Lung microvascular endothelial cell (primary cell): ENCODE measurements at places on chromosomes 4 and X. TPM values are rescaled to one million over a fixed set of nuclear protein-coding genes. Genes with fewer than 3 reads are reported as not detected.

The OTC gene
- 0.22 and 1.2 TPM in 2 replicates for total RNA-seq

The SLIT2 gene
- total RNA-seq = 0.40 and 0.44 TPM in 2 replicates

The HDAC8 gene
- total RNA-seq = 21.6 and 25.6 TPM in 2 replicates

The SLC49A3 gene
- 4.1 and 7.7 TPM in 2 replicates for total RNA-seq

The PLK4 gene
- 3.6 and 7.8 TPM in 2 replicates for total RNA-seq

The PRKX gene
- total RNA-seq = 17.9 and 22.8 TPM in 2 replicates

- DNase-seq = peak; percentile 80
Observed at GRCh38 chr4:140052050-140052449, 101.9 kb downstream of the MAML3 start.

DNA sequence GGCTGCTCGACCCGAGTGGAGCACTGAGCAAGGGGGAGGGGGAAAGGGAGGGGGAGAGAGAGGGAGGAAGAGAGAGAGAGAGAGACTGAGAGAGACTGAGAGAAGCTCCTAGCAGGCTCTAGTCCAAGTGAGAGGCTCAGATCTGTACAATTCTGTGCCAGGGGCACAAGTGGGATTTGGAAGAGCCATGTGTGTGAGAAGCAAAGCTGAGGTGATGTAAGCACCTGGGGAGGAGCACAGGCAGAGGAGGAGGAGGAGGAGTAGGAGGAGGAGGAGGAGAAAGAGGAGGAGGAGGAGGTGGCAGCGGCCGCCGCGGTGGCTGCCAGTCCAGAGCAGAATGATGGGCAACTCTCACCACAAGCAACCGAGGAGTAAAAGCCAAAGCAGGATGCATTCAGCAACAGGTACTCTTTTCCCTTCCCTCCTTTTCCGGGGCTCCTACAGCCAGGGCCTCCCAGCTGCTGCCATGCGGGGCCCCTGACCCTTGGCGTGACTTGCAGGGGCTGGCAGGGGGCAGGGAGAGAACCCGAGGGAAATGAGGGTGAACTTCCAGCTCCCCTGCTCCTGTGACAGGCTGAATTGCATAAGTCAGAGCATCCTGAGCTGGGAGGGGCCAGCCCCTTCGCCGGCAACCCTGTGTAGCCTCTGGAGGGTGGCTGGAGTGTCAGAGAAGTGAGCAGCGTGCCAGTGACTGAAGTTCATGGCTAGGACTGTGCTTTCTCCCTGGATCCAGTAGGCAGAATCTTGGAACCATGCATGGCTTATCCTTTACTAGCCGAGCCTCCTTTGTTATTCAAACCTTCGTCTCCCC lies 62.2 kb downstream of the RTL5 start:
- DNase-seq = no peak

DNA sequence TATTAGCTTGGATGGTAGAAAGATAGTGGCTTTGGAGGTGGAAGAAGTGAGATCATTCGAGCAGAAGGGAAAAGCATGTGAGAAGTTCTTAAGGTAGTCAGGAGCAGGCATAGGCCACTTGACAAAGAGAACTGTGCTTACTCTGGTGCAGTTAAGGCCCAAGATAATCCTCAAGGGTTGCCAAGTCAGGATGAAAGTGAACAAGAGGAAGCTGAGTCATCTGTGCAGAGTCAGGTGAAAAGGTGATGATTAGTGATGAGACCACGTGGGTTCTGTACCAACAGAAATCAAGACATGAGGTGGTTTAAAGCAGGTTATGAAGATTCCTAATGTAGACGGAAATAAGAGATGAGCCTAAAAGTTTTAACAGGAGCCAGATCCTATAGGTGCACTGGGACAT lies 369.8 kb downstream of the DTHD1 start:
- DNase-seq = no peak

GRCh38 chr4:15004739-15005301 lies 2.5 kb downstream of the CPEB2 start:
- DNase-seq = peak; percentile 55

DNA sequence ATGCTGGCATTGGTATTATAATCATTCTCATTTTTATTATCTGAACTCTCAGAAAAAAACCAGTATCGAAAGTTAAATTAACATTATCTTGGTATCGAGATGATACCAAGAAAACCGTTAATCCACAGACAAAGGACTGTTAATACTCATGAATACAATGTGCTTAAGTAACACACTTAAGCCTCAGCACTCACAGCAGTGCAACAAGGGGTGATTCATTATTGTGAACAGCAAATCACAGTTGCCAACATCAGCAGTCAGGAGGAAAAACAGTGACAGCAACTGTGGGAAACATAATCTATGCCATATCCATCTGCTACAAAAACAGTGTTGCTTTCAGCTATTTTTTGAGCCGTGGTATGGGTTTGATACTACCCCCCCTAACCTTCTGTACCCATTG lies 210.9 kb upstream of the ATOH1 start:
- DNase-seq = no peak

DNA sequence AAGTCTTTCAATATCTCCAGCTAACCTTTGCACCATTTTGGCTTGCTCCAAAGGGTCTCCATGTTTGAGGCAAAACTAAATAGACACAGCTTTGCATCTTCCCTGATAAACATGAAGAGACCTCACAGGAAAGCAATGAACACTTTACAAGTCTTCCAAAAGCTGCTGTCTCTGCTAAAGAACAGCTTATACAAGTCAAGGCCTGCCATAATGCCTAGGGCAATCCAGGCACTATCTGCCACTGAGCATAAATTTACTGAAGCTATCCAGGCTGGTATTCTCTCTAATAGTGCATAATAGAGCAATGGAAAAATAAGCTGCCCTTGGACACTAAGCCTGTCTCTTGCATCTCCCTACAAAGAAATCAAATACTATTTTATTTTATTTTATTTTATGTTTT lies 60.1 kb upstream of the S100G start:
- no peak for DNase-seq

DNA sequence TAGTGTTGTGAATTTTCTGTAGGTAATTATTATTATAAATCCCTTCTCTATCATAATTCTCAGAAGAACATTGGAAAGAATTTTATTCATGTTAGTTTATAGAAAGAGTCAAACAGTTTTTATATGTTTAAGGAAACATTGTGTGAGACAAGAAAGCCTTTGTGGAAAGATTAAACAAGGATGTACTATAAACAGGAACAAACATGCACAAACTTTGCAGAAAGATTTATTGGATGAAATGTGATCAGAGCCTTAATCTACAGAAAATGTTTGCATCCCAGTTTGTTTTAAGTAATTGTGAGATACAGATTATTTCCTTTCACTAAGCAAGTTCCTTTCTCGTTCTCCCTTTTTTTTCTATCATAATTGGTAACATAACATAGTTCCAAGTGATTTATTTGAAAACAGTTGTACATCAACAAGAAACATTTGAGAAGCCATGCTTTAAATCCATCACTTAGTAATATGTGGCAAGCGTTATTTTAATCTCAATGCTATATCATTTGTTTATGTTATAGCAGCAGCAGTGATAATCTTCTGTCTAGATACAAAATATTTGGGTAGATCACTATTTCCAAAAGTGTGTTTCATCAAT lies 129.4 kb downstream of the SLC4A4 start:
- no peak for DNase-seq

DNA sequence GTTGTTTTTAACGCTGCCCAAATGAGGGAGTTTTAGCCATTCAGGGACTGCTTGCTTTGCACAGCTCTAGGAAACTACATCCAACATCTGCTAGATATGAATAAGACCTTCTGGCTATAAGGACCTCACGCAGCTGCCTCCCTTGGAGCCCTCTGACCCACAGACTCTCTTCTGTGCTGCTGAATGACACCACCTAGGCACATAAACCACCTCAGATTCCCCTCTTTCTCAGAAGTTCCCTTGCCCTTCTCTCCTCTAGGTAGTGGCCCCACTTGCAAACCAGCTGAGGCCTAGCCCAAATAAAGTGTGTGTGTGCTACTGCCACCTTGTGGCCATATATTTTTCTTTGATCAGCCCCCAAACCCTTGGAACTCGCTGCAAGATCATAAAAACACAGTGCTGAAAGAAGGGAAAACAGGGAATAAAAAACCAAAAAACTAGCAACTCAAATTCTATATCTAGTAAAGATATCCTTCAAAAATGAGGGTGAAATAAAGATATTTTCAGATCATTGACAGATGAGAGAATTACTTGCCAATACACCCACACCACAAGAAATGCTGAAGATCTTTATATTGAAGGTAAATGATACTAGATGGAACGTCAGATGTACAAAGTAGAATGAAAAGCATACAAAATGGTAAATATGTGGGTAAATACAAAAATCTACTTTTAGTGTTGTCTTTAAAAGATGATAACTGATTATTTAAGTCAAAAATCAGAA lies 265.9 kb downstream of the ADAMTS3 start:
- peak; percentile 52 for DNase-seq

- DNase-seq = no peak
Observed at GRCh38 chrX:136784231-136784630, 3.5 kb upstream of the ARHGEF6 start.

DNA sequence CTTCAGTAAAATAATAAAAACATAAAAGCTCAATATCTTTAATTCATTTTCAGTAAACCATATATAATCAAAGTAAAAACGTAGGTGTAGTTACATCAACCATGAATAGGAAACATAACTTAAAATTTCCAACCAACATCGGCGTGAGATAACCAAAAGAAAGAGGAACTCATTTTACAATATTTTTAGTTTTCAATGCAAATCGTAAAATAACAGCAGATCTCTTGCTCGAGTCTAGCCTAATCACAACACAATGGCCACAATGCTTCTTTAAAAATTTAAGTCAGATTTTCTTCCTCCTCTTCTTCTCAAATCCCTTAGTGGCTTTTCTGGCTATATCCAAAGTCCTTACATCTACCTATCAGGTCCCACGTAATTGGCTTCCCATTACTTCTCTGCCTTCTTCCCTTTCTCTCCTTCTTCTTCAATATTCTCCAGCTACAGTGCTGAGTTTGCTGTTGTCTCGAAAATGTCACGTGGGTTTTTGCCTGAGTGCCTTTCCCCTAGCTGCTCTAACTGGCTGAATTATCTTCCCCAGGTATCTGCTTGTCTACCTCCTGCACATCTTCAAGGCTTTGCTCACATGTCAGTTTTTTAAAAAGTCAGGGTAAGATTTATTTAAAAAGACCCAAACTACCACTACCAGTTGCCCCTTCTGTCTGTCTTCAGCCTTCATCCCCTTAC lies 90.9 kb upstream of the BANK1 start:
- DNase-seq = no peak

- peak; percentile 77 for DNase-seq
Observed at GRCh38 chr4:113882668-113883067, 96.8 kb downstream of the ARSJ start.

GRCh38 chr4:46979726-46980125 lies 13.7 kb downstream of the GABRA4 start:
- DNase-seq = no peak

GRCh38 chrX:15157624-15158023 lies 112.3 kb downstream of the ASB9 start:
- no peak for DNase-seq

- DNase-seq = no peak
Observed at GRCh38 chr4:73181231-73181630, 77.4 kb downstream of the ANKRD17 start.

DNA sequence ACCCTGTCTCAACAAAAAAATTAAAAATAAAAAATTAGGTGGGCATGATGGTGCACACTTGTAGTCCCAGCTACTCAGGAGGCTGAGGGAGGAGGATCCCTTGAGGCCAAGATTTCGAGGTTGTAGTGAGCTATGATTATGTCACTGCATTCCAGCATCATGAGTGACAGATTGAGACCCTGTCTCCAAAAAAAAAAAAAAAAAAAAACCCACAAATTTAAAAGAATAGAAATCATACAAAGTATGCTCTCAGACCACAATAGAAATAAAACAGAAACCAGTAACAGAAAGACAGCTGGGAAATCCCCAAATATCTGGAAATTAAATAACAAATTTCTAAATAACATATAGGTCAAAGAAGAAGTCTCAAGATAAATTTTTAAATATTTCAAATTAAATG lies 81.0 kb upstream of the HUWE1 start:
- DNase-seq = no peak

- DNase-seq = no peak
Observed at GRCh38 chr4:7804756-7805385, 134.8 kb downstream of the AFAP1 start.

- no peak for DNase-seq
Observed at GRCh38 chrX:113726466-113726865, 857.4 kb upstream of the HTR2C start.

DNA sequence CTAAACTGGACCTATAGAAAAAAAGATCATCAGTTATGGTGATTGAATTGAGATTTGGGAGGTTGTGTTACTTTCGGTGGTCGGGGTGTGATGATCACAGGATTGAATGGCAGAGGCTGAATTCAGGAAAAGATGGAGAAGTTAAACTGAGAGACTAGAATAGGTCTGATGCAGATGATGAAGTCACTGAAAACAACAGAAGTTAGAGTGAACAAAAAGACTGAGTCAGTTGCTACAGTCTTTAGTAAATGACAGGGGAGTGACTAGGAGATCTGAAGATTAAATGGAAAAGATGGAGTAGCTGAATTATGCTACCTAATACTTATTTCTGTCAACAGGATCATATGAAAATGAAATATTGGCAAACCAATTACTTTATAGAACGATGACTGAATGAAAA lies 163.2 kb downstream of the RPA4 start:
- DNase-seq = no peak

GRCh38 chrX:107804427-107804826 lies 21.2 kb upstream of the MID2 start:
- DNase-seq = no peak

GRCh38 chrX:108945883-108946523 lies 209.6 kb upstream of the IRS4 start:
- no peak for DNase-seq
